Caudate nucleus (tissue), 63 donors: ENCODE measurements at places on chromosomes 7 and 10.

DNA sequence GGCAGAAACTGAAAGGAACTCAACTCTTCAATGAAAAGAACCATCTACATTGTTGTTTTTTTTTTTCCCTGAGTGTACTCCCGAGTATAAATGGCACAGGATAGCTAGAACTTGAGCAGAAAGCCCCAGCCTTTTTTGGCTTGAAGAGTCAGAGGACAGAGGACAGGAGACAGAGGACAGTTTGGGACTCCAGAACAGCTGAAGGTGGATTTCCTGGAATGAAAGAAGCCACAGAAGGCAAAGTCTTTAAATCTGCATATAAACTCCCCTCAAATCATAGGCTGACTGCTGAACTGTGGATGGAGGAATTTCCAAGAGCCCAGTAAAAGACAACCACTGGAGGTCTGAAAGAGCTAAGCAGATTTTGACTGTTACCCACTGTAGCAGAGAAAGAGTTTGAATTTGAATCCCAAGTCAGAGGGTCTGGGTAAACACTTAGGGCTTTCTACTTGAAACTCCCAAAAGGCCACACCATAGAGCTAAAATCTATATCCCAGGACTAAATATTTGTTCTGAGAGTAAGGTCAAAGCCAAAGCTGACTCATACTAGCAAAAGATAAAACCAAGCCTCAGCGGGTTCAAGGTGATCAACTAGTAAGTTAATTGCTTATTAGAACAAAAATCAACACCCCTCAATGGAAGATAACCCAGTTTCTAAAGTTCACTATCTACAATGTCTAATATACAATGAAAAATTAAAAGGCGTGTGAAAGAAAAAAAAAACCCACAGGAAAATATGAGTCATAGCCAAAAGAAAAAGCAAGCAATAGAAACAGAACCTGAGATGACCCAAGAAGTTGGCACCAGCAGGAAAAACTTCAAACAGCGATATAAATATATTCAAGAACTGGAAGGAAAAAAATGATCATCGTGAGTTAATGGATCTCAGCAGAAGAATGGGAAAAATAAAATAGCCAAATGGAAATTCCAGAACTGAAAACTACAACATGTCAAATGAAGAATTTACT lies 1.8 kb upstream of the OPN1SW start:
- no peak for DNase-seq

GRCh38 chr10:104574838-104575237 lies 66.3 kb upstream of the SORCS3 start:
- no peak for DNase-seq

DNA sequence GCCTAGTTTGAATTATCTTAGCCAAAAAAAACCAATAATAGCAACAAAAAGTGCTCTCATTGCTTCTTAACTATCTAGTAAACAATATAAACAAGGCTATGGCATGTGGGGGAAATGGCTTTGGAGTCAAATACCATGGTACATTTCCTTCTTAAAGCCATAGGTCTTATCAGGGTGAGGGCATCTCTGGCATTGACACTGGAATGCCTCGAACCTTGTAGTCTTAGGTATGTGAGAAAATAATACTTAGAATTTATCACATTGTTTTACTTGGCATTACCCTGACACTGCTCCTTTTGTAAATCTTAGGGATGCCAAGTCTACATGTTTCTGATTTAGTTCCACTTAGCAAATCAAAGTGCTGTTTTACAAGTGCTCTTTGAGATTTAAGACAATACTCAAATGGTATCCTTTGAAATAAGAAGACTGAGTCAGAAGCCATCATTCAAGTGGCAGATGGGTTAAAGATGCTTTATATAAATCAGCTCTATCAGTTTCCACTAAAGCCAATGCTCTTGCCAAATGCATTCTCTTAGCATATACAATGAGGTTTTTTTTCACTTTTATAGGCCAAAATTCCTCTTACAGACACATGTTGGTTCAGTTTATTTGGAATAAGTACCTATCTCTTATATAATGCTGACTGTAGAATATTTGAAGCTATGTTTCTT lies 155.2 kb downstream of the HPSE2 start:
- no peak for DNase-seq

DNA sequence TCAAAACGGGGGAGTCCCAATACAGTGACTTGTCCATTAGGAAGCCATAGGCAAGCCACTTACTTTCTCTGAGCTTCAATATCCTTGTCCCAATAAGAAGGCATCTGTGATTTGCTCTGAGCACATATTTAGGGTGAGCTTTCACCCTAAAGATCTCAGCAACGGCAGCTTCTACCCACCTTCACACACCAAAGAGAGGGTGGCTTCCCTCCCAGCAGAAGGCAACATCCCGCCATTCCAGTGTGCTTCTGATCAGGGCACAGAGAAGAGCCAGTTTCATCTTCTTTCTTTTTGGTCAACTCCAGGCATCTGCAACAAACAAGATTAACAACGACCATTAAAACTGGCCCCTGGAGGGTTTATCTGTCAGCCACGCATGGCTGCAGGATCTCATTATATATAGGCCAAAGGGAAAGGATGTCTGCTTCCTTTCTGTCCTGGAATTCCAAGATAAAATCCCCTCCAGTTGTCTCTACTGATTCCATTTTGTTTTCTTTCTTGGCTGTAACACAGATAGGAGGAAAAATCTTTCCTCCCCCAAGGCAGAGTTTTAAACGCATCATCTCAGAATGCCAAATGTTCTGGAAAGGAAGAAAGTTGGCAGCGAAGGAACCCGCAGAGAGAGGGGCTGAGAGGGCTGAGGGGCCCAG lies 491 bp upstream of the SH2D4B start:
- no peak for DNase-seq

DNA sequence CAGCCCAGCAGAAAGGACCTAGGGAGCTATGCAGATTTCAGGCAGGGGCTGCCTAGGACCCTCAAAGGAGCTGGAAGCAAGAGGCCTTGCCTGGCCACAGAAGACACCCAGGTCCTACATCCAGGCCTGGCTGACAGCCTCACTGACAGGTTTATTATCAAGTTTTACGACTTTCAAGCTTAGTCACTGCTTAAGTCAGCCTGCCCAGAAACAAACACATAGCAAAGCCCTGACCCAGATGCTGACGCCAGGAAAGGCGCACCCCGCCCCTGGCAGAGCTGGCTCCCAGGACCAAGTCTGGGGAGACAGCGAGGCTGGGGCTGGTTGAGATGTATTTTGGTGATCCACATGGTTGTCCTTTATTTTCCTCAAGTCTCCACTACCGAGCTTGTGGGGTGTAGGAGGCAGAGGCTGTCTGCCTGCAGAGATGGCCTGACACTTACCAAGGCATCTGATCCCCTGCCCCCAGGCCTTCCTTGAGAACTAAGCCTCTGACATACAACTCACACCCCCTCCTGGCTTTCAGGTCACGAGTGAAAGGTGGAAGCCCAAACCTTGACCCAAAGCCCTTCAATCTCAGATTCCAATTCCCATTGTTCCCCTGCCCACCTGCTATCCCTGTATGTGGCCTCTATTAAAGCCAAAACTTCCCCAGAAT lies 80.7 kb upstream of the EMX2 start:
- DNase-seq = no peak
